Neural crest cell (in vitro differentiated cells): ENCODE measurements at places on chromosomes 16 and 17. TPM values are rescaled to one million over a fixed set of nuclear protein-coding genes. Genes with fewer than 3 reads are reported as not detected.

Gene NR1D1
- 2.5 and 2.8 TPM in 2 replicates for total RNA-seq

Gene KRTAP2-2
- total RNA-seq = not detected in 2 replicates

Gene TRPV2
- total RNA-seq = 0.98 and 1.3 TPM in 2 replicates

Gene DNAH9
- 18.6 and 25.4 TPM in 2 replicates for total RNA-seq

Gene C1QTNF1
- 0.89 and 1.0 TPM in 2 replicates for total RNA-seq

Gene AP1G1
- 95.9 and 98.6 TPM in 2 replicates for total RNA-seq

Gene KRTAP9-8
- total RNA-seq = not detected in 2 replicates

Gene AATK
- total RNA-seq = 6.0 and 6.7 TPM in 2 replicates

DNA sequence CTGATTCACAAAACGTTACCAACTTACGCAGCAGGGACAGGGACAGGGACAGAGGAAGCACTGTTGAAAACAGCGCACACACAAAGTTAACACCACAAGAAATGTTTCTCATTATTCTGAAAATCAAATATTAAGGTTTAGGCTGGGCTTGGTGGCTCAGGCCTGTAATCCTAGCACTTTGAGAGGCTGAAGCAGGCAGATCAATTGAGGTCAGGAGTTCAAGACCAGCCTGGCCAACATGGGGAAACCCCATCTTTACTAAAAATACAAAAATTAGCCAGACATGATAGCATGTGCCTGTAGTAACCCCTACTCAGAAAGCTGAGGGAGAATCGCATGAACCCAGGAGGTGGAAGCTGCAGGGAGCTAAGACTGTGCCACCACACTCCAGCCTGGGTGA, 4.2 kb downstream of the CYTH1 start:
- DNase-seq = no peak

GRCh38 chr17:51499897-51500296, 239.6 kb downstream of the UTP18 start:
- no peak for DNase-seq

DNA sequence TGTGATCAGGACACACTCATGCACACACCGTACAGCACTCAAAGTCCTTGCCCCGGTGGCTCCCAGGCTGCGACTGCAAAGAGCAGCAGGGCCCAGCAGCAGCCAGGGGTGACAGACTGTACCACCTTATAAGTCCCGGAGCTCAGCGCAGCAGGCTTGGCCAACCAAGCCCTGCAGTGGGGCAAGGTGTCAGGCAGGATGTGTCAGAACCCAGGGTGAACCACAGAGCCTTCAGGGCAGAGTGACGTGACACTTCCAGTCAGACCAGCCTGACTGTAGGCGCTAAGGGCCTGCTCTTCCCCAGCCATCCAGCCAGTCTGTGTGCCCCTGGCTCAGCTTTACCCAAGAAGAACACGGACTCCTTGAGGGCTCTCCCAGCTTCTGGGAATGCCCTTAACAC, 204.1 kb downstream of the COPRS start:
- DNase-seq = no peak

DNA sequence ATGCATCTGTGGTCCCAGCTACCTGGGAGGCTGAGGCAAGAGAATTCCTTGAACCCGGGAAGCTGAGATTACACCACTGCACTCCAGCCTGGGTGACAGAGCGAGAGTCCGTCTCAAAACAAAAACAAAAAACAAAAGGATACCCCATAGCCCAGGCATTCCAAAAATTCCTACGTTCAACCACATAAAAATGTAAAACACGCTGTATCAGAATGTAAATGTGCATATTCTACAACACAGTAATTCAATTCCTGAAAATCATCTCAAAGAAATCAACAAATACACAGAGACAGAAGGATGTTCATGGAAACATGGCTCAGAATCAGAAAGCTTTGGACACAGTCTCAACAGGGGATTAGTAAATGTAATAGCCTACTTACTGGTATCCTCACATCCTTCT, 33.0 kb downstream of the COG7 start:
- DNase-seq = no peak

DNA sequence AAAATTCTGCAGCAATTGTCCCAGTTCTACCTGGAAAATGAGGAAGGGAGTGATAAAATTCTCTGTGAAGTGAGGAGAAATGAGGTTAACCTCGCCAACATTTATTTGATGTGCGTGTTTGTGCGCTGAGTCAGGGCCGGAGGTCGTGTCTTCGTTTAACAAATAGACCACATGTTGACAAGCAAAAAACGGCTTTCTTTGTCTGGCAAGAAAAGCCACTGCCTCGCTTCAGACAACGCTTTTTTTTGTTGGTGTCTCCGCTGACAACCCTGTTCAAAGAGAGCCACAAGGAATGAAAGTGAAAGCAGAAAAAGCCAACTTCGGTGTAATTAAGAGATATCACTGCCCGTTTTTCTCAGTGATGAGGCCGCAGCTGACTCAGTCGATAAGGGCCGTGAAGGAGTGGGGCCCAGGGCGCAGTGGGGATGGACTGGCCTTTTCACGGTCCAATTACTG, 510.6 kb downstream of the CDH13 start:
- peak; percentile 23 for DNase-seq

DNA sequence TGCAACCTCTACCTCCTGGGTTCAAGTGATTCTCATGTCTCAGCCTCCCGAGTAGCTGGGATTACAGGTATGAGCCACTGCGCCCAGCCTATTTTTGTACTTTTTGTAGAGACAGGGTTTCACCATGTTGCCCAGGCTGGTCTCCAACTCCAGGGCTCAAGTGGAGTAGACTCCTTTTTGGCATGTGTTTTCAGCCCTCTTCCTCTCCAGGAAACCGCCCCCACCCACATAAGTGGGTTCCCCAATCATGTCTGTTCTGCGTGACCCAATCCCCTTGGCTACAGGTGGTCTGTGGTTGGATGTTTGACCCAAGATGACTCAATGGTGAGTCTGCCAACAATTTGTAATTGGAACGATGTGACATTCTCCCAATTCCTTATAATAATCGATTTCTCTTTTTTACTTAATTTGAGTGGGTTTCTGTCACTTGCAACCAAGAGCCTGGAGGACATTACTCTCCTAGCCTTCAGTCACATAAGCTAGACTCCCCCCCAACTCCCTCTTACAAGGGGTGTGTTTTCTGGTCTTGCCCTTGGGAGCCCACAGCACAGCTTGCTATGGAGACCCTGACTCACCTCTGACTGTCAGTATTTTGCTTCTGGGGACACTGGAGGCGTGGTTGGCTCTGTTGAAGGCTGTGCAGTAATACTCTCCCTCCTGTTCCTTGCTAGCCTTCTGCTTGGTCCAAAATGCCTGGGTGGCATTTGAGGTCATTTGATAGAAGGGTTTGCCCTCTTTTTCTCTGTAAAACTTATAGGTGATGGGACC, 34.9 kb downstream of the PECAM1 start:
- DNase-seq = no peak

- DNase-seq = no peak
These were observed 366.4 kb upstream of the DYNLRB2 start for GRCh38 chr16:80174416-80174815.

DNA sequence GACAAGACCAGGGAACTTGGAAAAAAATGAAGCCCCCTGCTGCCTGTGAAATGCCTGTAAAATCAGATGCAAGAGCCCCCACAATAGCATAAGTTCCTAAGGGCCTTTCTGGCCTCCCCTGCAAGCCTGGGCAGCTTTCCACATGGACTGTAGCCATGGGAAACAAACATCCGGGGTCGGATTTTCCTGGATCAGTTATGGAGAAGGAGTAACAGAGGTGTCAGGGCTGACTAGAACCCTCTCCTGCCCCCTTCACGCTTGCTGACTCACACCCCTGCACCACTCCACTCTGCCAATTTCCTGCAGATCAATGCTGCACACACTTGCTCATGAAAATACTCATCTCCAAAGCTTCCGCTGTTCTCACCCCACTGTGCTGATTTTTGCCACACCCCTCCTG, 258.6 kb downstream of the CBLN1 start:
- DNase-seq = no peak

DNA sequence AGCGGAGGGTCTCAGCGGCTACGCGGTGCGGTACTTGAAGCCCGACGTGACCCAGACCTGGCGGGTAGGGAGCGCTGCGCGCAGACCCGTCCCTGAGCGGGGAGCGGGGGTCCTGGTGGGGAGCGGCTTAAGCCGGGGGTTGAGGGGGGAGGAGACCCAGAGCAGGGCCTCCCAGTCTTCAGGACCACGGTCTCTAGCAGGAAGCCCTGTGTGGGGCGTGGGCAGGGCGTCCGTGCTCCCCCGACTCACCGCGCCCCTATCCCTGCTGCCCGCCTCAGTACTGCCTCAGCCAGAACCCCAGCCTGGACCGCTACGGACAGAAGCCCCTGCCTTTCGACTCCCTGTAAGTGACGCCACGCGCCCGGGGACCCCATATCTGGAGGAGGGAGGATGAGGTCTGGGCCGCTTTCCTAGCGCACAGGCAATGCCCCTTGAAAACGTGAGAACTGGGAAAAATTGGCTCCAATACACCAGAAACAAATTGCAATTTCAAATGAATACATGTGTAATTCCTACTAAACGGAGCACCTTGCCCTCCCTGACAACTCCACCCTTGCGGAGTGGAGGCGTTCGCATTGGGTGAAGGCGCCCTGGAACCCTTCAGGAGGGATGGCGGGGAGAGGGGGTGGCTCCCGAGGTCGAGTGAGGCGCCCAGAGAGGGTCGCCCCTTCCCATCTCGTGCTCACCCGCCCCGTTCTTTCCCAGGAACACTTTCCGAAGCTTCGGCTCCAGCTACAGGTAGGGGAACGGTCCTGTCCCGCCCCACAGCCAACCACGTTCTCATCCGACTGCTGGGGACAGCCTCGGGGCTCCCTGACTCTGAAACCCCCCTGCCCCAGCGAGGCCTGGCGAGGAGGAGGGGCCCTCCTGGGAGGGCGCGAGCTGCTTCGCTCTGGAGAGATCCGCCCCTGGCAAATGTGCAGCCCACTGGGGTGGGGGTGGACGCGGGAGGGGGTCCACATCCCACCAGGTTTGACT, 14.6 kb upstream of the CNGB1 start:
- no peak for DNase-seq

GRCh38 chr17:55962951-55963401, 190.3 kb upstream of the ANKFN1 start:
- no peak for DNase-seq

DNA sequence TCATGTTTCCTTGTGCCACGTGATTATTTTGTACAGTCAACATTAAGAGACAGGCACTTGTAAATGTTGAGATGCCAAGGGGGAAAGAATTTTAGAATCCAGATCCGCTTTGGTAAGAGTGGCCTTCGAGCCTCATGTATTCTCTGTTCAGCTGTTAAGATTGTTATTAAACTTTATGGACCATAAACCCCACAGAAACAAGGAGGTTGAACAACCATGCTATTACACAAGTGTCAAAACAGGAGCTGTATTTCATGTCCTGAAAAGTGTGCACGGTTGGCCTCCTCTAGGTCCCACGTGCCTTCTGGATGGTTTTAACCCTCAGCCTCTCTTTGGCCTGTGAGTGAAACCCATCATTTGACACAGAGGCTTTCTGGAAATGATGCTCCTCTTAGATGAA, 691.3 kb downstream of the MAF start:
- DNase-seq = no peak

DNA sequence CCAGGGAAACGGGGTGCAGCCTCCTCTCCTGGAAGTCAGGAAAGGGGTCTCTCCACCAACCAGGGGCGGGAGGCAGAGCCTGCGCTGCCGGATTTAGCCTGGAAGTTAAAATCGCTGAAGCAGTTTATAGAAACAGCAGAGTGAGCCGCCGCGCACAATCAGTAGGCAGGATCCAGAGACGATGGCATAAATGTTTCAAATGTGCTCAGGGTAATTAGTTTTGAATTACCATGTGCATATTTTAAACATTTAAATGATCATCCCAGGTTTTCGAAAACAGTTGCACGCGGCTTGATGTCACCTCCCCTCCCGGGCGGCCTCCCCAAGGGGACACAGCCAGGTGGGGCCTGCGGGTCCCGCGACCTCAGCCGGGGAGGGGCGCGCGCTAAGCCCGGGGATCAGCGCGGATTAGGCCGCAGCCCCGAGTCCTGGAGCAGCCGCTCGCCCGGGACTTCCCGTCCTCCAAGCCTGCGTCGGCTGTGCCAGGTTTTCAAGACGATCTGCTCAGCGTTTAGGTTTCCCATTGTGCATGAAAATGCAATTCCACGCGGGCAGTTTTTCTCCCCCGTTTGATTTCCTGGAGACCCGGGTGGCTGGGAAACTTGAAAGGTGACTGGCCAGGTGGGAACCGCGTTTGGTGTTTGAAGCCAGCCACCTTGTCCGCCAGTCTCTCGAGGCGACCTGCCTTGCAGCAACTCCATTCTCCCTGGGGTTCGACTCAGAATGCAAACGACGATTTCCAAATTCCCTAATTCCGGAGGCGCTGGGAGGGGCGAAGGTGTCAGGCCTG, 78.3 kb downstream of the RPA1 start:
- DNase-seq = peak; percentile 28

DNA sequence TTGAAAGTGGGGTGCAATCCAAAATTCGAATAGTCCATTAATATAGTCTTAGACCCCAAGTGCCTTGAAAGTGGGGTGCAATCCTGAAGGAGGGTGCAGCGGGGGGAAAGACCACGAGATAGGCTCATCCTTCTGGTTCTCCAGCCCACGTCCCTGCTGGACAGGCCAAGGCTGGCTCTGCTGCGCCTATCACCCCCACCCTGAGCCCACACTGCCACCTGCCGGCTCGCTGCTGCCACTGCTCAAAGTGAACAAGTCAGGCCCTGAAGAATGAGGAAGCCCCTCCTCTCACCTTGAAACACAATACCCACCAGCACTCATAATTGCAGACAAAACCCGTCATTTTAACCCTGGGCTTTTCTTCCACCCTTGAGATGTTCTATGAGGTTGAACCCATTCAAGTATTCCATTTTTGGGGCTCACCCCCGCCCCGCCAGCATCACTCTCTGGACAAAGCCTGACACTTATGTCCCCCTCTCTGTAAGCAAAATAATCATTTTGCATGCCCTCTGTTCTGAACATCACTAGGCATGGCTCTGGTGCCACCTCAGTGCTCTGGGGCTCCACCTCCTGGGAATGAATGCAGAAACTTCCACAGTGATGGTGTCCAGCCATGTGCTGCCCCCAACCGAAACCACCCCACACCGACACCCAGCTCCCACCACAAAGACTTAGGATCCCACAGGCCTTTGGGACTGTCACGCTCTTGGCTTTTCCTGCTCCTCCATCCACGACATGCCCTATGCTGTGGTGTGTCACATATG, 56.8 kb downstream of the BEAN1 start:
- peak; percentile 84 for DNase-seq
